Sigmoid colon (tissue), 7 donors: ENCODE measurements at places on chromosomes 11 and 22.
A peak's percentile ranks its signal among the peaks of the same experiment; 100 is the strongest.

DNA sequence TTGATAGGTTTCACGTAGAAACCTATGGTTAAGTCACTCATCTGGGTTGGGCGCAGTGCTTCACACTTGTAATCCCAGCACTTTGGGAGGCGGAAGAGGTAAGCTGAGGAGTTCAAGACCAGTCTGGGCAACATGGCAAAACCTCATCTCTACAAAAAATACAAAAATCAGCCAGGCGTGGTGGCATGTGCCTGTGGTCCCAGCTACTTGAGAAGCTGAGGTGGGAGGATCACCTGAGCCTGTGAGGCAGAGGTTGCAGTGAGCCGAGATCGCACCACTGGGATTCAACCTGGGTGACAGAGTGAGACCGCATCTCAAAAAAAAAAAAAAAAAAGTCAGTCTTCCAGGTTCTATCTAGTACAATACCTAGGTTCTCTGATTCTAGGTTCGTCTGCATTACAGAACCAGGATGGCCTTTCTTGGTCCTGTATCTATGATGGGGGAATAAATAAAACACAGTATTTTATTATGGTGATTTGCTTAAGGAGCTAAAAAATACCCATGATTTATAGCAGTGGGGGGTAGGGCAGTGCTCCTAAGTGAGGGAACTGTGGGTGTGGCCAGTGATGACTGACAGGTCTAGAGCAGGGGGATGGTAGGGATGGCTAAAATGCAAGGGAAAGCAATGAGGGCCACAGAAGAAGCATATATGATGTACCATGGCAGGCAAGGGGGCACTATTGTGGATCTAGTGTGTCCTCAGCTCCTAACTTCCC, 65.5 kb upstream of the NUP160 start:
- no peak for DNase-seq

- no peak for DNase-seq
Measured at GRCh38 chr11:126654886-126655806, 299.7 kb downstream of the ST3GAL4 start.

DNA sequence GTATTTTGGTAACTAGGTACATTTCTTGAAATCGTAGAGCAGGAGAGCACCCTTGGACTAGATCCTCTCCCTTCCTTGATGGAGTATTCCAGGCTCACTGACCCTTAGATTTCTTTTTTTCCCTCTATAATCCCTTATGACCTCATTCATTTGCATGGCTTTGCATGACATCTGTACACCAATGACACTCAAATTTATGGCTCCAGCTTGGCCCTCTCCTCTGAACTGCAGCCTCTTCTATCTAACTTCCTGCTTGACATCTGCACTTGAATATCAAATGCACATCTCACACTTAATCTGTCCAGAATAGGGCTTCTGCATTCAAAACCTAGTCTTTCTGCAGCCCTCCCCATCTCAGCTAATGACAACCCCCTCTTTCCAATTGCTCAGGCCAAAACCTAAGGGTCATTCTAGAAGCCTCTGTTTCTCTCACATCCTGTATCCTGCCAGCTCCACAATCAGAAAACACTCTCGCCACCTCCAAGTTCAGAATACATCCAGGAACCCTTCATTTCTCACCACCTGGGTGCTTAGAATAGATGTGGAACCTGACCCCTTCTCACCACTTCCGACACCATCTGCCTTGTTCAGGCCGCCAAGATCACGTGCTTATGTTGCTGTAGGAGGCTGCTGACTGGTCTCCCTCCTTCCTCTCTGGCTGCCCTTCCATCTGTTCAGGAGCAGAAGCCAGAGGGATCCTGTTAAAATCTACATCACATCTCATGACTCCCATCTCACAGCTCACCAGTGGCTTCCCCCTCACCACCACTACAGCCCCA, 138.9 kb upstream of the MTNR1B start:
- no peak for DNase-seq

DNA sequence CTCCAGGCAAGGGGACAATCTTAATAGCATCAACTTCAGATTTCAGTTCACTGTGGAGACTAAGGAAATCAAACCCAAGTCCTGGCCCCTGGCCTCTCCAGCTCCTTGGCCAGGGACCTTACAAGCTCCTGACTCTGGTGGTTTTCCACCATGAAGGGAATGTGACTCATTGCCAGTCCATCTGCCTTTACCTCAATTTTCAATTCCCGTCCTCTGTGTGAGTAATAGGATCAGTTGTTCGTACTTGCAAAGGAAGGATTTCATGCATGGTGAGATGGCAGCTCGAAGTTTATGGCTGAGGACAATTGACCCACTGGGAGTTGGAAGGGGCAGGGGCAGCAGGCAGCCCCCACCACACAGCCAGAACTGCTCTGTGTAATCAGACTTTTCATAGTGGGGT, 42.5 kb downstream of the INSC start:
- no peak for DNase-seq

DNA sequence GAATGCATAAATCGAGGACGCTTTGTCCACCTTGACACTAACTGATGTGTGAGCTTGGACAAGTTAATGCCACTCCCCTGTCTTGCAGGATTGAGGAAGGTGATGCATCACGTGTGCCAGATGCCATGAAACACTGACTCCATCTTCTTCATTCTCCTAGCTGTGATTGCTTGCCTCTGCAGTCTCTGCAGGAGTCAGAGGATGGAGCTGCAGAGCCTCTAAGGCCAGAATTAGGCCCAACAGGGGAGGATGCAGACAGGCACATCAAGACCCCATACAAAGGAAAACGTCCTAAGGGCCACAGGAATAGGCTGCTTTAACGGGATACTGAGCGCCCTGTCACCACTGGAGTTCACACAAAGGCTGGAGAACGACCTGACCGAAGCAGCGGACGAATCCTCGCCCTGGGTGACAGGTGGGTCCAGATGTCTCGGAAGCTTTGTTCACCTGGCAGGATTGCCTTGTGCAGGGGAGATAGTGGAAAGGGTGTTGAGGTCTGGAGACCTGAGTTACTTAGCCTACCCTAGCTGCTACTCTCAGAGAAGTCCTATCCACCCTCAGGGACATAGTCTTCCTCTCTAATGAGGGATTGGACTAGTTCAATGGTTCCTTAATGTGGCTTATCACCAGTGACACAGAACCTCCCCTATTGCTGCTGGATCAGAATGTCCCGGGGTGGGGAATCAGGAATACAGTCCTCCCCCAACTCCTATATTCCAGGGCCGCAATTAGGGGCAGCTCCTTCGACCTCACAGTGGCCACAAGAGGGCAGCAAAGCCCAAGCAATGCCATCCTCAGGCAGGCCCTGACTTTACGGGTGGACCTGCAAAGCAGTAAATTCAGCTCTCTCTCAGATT, 32.4 kb downstream of the DBX1 start:
- DNase-seq, result peak; percentile 87

DNA sequence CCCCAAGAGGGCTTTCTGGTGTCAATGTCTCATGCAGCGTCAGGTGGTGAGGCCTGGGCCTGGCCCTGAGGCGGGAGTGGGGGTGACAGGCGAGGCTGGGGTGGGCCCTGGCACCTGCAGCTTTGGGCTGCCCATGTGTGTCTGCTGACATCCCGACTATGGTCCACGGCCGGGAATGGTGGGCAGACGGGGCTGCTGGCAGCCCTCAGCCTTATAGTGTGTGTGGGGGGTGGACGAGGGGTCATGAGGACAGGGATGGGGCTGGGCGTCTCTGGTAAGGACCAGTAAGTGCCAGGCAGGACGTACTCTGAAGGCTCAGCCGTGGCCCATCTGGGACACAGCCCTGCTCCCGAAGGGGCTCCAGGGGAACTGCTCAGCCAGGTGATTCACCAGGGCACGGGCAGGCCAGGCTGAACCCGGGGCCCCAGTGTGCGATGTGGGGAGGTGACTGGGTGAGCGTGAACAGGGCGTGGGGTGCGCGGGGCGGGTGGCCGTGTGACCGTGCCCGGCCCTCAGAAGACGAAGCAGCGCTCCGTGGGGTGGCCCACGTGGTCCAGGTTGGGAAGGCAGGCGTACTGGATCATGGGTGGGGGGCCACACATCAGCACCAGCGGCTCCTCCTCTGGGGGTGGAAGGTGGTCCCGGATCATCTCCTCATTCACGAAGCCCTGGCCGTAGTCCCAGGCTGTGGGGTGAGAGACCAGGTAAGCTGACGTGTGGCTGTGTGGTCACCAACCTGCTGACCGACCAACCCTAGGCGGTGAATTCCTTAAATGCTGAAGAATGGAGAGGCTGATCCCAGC, 4.8 kb upstream of the POLDIP3 start:
- no peak for DNase-seq

- no peak for DNase-seq
Measured at GRCh38 chr22:29524442-29525191, 28.9 kb downstream of the THOC5 start.

GRCh38 chr11:78647986-78648875, 73.6 kb upstream of the NARS2 start:
- no peak for DNase-seq

GRCh38 chr11:206526-207207, 532 bp downstream of the BET1L start:
- peak; percentile 73 for DNase-seq

- DNase-seq, result no peak
Measured at GRCh38 chr22:20203552-20204201, 52.8 kb upstream of the CCDC188 start.

DNA sequence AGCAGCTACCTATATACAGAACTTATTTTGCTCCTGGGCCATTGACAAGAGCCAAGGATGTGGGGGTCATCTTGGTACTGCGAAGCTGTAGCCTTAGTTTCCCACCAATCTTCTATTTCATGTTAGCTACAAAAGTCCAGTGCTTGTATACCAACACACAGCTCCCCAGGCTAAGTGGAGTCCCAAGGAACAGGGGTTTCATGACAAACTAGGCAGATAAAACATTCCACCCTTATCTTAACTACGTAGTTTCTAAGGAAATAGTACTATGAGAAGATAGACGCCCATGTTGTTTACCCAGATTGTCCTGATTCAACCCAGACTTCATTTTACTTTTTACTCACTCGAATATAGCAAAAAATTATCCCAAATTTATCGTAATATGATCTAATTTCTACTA, 218.5 kb downstream of the DYNC2H1 start:
- DNase-seq, result no peak

DNA sequence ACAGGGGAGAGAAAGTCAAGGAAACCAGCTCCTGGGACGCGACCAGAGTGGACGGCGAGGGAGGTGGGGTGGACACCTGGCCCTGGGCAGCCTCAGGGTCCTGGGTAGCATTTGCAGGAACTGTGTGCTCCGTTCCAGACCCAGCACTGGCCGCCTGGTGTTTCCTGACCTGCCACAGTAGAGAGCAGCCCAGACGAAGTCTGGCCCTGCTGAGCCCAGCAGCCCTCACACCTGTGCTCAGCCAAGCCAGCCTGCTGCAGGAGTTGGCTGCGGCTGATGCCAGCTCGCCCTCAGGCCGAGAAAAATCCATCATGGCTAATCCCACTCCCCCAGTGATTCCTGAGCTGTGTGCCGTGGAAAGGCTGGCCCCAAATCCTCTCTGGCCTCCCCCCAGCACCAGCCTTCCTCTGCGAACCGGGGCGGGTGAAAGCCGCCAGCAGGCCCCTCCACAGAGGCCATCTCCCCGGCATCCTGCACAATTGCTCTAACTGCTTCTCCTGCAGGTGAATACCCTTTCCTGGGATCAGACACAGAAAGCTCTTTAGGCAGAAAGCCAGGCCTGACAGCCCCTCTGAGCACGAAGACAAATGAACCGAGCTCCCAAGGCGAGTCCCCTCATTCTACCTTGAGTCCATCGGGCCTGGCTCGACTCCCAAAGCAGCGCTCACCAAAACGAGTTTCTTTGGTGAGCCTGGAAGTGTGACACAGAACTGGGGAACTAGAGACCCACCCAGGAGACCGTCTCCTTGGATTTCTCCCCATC, 88.6 kb downstream of the RTL6 start:
- peak; percentile 55 for DNase-seq

DNA sequence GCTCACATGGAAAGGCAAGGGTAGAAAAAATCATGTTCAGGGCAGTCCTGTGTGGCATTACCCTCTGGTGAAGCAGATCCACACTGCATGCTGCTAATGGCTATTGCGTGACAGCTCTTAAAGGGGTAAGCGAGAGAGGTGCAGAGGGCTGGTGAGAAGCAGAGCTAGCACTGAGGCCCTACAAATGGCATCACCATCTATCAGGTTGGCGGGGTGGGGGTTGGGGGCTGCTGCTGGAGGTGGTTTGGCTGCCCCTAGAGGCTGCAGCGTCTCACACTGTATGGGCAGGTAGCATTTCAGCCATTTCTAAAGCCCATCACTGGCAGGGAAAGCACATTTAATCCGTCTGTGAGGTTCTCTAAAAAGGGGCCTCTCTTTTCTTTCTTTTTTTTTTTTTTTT, 16.9 kb upstream of the TMA7B start:
- DNase-seq, result no peak

DNA sequence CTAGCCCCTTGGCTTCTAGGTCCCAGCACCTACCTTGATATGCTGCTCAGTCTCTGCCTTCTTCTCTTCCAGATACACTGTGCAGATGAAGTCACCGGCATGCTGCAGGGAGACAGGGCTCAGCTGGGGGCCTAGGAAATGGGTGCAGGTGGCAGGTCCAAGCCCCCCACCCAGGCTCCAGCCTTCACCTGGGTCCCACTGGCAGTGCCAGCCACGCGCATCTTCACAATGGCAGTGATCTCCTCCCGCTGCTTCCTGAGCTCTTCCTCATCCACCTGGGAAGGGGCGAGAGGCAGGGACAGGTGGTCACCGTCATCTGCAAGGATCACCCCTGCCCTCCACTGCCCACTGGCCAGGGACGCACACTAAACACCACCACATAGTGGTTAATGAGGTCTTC, 21.1 kb upstream of the PDE2A start:
- DNase-seq, result no peak

GRCh38 chr11:62556875-62557631, 10.4 kb upstream of the AHNAK start:
- DNase-seq, result no peak

- no peak for DNase-seq
Measured at GRCh38 chr11:93288767-93289166, 41.8 kb upstream of the DEUP1 start.

GRCh38 chr11:10208131-10208575, 85.9 kb downstream of the SBF2 start:
- DNase-seq, result no peak

- no peak for DNase-seq
Measured at GRCh38 chr22:31199187-31199586, 12.9 kb upstream of the LIMK2 start.

DNA sequence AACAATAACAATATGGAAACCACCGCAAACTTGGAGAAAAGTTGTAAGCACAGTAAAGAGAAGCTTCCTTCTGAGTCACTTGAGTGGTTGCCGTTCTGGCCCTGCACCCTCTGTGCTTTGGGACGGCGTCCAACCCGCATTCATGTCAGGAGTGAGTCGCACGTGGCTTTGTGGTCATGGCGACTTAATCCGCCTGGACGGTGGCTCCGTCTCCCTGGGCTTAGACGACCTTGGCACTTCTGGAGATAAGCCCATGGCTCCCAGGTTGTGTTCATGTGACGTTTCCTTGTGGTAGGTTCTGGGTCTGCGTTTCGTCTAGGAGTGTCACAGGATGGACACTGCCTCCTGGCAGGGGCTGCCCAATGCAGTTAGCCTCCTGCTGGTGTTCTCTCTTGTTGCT, 40.5 kb downstream of the TPCN2 start:
- DNase-seq, result peak; percentile 82
